Stimulated activated CD8-positive, alpha-beta memory T cell treated with anti-CD3 and anti-CD28 coated beads, Interleukin-2, amount 100 ng/mL, for 1 hour (primary cell): ENCODE measurements at places on chromosomes 2 and 18.

- DNase-seq: no peak
These were observed 70.5 kb downstream of the TGIF1 start for GRCh38 chr18:3520230-3521085.

GRCh38 chr2:108330979-108331378, 42.3 kb downstream of the SULT1C2 start:
- no peak for DNase-seq

DNA sequence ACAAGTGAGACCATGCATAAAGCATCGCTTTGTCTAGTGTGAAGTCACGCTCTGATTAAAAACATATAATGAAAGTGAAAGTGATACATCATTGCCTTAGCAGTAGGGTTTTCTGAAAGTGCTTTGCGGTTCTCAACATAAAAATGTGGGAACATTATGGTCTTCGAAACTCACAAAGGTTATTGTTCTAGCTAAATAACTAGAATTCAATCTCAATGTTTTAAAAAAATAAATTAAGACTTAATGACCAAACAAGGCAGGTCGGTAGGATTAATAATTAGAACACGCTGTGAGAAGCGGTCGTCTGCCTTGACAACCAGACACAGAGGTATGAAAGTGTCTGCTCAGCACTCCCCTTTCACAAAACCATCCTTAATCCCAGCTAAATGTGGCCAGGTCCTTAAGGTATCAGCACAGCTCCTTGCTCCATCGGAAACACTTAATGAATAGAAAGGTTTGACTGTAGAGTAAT, 42.2 kb downstream of the KLHL14 start:
- no peak for DNase-seq

DNA sequence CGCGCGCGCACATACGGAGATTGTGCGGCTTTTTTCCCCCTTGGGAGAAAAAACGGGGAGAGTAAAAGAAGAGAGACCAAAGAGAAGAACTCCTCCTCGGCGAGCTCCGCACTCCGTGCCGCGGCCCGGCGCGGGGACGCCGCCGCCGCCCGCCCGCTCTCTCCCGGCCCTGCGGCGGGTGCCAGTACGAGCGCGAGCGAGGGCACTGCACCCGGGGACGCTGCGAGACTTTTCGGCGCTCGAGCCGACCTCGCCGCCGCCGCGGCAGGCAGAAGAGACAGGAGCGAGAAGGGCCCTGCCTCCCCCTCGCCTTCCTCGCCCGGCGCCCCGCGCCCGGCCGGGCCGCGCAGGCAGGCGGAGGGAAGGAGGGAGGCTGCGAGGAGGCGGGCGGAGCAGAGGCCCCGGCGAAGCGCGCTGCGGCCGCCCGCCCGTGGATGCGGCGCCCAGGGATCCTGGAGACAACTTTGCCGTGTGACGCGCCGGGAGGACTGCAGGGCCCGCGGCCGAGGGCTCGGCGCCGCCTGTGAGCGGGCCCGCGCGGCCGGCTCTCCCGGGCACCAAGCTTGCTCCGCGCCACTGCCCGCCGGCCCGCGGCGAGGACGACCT, 857 bp upstream of the INHBB start:
- DNase-seq: no peak

DNA sequence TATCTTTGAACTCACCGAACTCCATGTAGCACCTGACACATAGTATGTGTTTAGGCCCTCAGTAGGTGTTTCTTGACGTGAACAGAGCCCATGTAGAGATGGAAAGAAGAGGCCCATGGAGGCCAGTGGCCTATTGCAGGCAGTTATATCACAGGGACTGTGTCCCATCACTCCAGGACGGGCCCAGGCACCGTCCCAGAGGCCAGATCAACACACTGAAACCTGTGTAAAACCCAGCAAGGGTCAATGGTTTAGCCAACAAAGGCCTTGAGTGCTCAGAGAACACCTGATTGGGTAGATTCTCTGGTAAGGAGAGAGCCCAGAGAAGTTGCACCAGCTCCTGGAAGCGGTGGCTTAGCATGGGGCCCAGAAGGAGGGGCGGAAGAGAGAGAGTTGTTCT, 82.8 kb downstream of the INHBB start:
- DNase-seq: no peak

GRCh38 chr18:62282188-62282629, 42.9 kb upstream of the TNFRSF11A start:
- no peak for DNase-seq

- no peak for DNase-seq
These were observed 106.5 kb upstream of the ETAA1 start for GRCh38 chr2:67290451-67291290.

GRCh38 chr2:8719528-8719927, 37.7 kb downstream of the ID2 start:
- DNase-seq: no peak

DNA sequence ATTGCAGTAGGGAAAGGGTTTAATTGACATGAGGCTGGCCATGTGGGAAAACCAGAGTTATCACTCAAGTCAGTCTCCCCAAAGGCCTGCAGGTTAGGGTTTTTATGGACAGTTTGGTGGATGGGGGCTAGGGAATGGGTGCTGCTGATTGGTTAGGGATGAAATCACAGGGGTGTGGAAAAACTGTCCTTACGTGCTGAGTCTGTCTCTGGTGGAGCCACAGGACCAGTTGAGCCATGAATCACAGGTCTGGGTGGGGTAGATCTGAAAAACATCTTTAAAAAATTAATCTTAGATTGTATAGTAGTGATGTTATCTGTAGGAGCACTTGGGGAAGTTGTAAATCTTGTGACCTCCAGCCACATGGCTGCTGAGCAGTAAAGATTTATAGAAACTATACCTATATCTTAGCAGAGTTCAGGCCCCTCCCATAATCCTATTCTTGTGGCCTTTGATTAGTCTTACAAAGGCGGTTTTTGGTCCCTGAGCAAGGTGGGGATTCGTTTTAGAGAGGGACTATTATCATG, 139.6 kb downstream of the COMMD1 start:
- DNase-seq: no peak

GRCh38 chr2:74575320-74575719, 20.8 kb downstream of the DOK1 start:
- DNase-seq: no peak

DNA sequence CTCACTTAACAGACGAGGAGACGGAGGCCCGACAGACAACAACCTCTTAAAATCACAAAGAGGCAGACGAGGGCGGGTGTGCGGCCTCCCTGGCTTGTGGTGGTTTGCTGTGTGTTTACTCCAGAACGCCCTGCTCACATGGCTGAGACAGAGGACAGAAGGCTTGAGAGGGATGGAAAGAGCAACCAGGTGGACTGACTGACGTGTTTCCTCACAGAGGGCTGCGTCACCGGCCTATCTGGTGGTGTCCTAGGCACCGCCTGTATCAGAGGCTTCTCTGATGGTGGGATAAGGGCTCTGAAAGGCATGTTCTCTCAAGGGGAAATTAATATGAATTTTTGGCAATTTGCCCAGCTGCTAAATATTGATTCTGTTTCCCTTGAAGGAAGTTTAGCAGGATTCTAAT, 47.0 kb upstream of the RALBP1 start:
- no peak for DNase-seq
